Mesothelial cell of epicardium (in vitro differentiated cells): ENCODE measurements at places on chromosomes 7 and 10.

GRCh38 chr7:141563956-141564623, 12.9 kb downstream of the AGK start:
- DNase-seq, result no peak

- no peak for DNase-seq
Observed at GRCh38 chr10:105840288-105840770, 1199.2 kb downstream of the SORCS3 start.

DNA sequence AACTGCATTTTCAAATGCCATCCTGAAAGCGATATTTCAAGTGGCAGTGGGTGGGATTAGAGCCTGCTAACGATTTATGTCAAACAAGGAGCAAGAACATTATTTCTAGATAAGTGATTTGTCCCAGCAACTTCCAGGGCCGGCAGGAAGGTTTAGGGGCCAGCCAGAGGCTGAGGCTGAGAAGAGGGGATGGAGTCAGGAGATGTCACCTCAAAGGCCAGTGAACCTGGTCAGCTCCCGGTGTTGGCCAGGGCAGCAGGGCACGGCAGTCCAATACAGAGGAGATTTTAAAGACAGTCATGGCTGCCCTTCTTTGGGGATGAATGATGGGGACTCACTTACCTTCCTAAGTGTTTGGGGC, 105.7 kb upstream of the PPIF start:
- no peak for DNase-seq

DNA sequence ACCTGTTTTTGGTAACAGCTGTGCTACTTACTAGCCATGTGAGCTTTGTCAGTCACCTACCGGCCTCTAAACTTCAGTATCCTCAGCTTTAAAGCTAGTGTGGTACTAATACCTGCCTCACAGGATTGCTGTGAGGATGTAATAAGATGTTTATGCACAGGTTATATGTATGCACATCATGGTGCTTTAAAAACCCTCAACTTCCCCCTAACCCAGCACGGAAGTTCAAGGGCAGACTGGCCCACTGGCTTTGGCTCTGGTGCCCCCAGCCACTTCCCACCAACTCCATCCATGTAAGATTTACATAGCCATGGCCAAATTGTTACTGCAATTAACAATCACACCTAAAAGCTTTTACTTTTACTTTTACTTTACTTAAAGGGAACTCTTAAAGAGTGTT, 676.0 kb upstream of the GALNT17 start:
- no peak for DNase-seq

DNA sequence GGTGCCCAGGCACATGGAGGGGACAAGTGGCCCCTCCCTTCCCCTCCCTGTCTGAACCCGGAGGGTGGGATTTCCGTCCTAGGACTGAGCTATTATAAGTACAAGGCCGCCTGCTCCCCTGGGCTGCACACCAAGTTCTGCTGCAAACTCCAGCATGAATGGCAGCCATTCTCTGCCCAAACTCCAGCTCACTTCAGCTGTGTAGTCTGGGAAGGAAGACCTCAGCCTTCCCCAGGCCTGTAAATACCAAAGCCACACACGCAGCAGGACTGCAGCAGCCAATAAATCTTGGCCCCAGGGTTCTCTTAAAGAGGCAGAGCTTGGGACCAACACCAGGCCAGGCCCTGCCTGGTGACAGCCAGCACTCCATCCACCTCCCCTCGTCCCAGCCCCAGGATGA, 291.3 kb upstream of the ZMIZ1 start:
- DNase-seq, result no peak
